ENCODE measurements at places on chromosomes 12 and 14.

DNA sequence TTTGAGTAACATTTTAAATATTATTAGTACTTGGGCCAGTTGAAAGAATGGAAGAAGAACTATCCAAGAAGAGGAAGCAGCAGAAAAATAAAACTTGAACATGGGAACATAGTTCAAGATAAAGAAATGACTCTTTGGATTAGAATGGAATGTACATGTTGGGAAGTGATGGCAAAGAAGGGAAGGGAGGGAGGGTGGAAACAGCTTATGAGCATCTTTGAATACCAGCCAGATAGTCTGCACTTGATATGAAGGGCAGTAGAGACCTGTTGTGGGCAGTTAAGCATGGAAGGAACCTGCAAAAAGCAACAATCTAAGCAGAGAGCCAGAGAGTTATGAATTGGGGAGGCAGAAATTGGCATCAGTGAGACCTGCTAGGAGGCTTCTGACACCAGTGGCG lies 10.0 kb upstream of the IL22 start:
- DNase-seq: no peak

DNA sequence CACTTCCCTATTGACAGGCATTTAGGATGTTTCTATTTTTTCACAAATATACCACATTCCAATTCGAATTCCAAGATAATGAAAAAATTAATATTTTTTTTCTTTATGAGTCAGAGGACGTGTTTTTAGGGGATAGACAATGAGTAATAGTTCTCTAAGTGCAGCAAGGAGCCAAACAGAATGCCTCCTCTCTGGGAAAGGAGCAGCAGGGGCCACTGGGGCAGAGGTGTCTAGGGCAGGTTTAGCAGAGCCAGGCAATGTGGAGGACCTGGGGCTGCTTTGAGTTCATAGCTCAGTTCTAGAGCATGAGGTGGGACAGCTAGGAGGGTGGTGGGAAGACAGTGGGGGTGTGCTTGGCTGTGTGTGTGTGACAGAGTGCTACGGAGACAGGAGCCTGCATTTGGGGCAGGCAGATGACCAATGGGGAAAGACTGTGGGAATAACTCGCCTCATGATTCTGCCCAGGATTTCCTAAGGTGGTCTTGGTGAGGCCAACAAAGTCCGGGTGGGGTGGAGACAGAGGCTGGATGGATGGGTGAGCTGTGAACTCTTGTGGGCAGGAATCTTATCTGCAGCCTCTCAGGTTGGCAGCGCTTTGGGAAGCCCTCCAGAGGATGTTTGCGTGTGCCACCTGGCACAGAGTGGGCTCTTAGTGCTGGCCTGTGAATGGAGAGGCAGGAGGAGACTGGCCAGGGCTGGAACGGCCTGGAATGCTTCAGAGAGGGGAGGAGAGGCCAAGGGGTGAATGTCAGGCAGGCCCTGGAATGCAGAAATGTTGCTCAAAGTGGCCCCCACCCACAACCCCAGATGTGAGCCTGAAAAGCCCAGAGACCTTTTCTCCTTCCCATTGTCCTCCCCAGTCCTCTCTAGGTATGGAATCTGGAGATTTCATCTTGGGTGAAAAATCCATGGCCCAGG lies 2.4 kb upstream of the KRT7 start:
- DNase-seq: peak; percentile 72

GRCh38 chr12:75699728-75700496 lies 188.5 kb upstream of the KRR1 start:
- no peak for DNase-seq

DNA sequence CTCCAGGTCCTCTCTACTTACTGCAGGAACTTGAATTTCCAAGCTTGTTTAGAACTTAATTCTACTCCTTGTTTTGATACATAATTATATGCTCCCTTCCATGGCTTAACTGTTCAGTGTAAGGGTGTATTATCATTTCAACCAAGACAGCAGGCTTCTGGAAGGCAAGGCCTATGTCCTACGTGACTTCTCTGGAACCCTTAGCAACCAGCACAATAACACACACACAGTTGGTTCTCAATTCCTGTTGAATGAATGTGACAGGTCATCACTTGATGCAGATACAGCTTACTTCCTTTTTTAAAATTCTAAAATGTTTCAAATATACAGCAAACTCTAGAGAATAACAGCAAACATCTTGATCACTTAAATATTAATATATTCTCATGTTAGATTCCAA lies 77.7 kb upstream of the COCH start:
- DNase-seq: no peak

- DNase-seq: no peak
These were observed 12.3 kb downstream of the GPR19 start for GRCh38 chr12:12683725-12684124.

GRCh38 chr14:32588448-32589320 lies 259.6 kb downstream of the AKAP6 start:
- no peak for DNase-seq

DNA sequence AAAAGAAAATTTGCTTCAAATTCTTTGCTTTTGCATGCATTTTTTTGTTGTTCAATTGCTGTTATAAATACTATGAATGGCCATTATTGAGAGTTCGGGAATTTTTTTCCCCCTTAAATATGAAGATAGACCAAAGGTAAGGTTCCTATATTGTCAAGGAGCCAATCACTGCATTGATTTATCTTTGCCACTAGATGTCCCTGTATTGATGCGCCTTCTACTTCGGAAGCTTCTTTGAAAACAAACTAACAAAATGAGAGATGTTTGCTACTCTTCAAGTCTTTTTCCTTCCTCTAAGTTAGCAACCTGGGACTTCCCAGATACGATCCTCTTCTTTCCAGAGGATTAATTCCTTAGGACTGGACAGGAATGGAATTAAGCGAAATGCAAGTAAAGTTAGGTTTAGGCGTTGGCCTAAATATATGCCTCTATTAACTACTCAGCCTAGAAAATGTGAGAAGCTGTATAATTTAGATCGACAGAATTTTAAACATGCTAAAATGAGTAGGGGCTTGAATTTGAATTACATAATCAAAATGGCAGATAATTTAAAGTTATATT lies 318.1 kb downstream of the AEBP2 start:
- no peak for DNase-seq

- DNase-seq: no peak
These were observed 80.0 kb upstream of the KCNH3 start for GRCh38 chr12:49458816-49459215.

DNA sequence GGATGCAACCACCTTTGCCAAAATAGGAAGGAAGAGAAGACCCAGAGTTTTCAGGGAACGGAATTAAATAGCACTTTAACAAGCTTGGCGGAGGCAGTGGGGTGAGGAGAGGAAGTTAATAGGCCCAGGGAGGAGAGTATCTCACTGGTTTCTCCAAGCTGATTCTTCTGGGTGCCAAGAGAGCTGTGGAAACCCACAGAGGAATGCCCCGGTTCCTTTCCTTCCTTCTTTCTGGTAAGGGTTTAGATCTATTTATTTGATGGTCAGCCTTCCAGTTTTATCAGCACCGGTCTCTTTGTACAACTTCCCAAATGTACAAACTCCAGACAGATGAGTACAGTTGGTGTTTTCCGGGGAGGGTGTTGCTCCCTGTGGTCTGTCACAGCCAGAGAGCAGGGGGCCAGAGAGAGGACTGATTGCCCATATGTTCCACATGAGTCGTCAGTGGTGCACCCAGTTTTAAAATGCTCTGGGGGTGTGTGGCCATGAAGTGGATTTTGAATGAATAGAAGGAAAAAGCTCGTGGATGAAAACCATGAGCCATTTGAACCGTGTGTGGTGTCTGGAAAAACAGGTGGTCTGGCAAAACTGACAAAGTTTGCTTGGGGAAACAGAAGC lies 26.6 kb downstream of the PRKCH start:
- DNase-seq: no peak

DNA sequence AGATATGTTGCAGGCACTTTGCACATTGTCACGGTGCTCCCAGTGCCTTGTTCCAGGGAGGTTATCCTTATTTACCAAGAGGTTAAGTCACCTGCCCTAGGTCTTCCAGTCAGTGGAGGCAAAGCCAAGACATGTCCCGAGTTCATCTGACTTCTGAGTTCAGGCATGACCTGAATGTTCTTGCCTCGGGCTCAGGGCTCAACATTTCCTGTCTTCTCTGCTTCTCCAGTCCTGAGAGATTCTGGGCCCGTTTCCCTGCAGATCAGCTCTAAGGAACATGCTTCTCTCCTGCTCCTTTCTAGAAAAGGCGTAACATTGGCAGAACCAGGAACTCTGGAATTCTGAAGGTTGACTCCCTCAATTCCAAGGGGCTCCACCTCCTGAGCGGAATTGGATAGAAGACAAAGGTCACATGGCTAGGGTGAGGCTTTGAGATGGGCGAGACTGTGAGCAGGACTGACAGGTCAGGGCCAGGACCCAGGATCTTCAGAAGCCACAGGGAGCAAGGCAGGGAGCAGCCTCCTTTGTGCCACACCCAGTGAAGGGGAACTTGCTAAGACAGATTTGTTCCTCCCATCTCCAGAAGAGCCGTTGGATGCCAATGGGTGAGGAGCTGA lies 19.9 kb downstream of the BDKRB2 start:
- DNase-seq: no peak

- no peak for DNase-seq
These were observed 196.6 kb downstream of the PCNX1 start for GRCh38 chr14:71103662-71104484.

- no peak for DNase-seq
These were observed 58.8 kb downstream of the RTN1 start for GRCh38 chr14:59811815-59812214.

DNA sequence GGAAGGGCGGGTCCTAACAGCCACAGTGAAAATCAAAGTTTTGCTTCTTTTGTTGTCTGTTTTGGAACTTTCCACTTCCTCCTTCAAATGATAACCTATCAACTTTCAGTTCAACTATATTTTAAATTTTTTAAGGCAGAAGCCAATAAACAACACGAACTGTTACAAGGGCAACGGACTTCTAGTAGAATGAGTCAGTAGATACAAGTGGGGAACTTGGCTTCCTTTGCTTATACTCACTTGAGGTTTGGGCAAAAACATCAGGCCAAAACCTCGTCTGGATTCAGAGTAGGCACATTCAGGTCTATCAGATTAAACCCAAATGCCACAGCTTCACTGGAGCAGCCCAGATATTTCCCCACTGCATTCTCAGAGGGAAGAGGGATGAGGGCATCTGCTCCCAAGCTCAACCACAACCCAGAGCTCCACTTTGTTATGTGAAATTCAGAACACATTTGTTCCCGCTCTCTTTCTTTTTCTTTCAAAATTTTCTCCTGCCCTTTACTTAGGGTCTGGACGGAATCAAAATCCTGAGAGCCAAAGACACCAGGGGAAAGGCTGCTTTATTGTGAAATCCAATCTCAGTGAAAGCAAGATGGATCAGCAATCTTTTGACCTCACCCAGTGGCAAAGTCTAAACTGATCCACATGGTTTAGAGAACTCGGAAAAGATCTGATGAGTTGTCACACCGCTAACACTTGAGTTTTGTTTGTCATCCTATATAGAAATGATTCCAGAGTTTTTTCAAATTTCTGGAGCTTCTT lies 152.5 kb upstream of the BTG1 start:
- no peak for DNase-seq

DNA sequence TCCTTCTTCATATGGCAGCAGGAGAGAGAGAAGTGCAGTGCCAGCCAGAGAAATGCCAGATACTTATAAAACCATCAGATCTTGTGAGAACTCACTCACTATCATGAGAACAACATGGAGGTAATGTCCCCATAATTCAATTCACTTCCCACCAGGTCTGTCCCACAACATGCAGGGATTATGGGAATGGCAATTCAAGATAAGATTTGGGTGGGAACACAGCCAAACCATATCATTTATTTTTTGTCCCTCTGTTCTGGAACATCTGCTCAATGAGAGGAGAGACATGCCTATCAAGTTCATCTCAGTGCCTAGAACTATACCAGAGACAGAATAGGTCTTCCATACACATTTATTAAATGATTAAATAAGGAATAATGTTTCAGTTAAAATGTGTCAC lies 543.5 kb downstream of the NRXN3 start:
- DNase-seq: no peak

DNA sequence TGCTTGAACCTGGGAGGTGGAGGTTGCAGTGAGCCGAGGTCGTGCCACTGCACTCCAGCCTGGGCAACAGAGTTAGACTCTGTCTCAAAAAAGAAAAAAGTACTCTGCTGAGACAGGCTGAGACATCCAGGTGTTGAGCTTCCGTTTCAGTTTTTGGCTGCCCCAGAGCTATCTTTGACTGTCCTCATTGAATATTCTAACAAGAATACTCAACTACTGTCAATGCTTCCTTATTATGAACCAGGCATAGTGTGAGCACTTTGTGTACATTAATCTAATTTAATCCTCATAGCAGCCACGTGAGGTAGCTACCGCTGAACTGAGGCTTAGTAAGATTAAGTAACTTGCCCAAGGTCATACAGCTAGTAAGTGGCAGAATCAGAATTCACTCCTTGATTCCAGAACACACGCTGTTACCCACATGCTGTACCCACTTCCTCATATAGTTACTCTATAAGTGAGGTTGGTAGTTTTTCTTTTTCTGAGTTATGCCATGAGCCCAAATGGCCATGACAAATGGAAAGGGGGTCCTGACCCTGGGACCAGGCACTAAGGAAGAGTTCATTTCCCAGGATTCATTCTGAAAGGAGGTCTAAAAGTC lies 11.3 kb downstream of the ALDH1L2 start:
- no peak for DNase-seq

Measured in left ventricle myocardium superior (tissue), 1 donor.